ENCODE measurements at places on chromosomes 5 and 9.
A peak's percentile ranks its signal among the peaks of the same experiment; 100 is the strongest.

DNA sequence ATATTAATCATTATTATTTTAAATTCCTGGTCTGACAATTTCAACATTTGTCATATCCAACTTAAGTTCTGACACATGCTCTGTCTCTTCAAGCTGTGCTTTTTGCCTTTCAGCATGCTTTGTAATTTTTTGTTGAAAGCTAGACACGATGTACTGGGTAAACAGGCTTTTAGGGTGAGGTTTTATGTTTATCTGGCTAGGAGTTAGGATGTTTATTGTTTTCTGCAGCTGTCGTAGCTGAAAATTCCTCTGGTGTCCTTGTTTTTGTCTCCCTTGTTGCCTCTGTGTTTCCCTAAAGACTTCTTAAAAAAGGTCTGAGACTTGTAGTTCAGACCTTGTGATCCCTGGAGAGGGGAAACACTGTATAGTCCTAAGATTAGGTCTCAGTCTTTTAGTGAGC is 20.6 kb downstream of the TUT7 start:
- no peak for DNase-seq

DNA sequence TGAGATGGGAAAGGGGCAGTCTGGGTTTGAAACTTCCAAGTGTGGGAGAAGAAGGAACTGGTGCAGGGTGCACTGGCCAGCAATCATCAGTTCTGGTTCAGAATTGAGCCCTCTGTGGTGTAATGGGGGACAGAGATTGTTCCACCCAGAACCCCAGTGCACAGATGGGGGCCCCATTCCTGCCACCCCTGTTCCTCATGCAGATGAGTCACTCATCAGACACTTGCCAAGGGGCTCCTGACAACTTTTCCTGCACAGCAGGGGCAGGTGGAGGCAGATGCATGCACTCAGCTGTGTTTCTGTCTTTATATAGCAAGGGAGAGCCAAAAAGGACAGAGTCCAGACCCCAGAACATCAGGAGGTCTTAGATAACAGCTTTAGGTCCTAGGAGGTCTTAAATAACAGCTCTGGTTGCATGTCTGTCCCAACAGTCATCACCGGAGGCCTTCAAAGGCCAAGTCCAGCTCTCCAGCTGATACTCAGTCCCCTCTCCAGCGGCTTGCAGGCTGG is 252.9 kb downstream of the HSPA4 start:
- DNase-seq: no peak

GRCh38 chr5:140794595-140795258 is at the start of gene PCDHA2:
Gene PCDHA2 (plus strand): TSS chr5:140794852.
- DNase-seq: no peak

GRCh38 chr5:147675168-147675567 is 107.4 kb downstream of the JAKMIP2 start:
- DNase-seq: no peak

- DNase-seq: peak; percentile 30
Observed at GRCh38 chr5:135930029-135930948, 24.5 kb downstream of the LECT2 start.

DNA sequence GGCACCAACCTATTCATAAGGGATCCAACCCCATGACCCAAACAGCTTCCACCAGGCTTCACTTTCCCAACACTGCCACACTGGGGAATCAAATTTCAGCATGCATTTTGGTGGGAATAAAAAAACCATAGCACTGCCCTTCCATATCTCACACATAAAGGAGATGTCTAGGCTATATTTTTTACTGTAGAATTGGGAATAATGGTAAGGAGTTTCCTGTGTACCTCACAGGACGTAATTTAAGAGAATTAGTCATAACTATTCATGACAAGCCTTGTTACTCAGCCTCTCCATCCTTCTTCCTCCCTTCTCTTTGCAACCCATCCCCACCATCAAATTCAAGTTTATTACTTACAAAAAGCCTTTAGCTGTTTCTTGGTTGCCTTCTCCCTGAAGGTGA is 352.1 kb downstream of the MLLT3 start:
- DNase-seq: no peak

GRCh38 chr5:80837679-80838078 is 122.5 kb upstream of the RASGRF2 start:
- no peak for DNase-seq

DNA sequence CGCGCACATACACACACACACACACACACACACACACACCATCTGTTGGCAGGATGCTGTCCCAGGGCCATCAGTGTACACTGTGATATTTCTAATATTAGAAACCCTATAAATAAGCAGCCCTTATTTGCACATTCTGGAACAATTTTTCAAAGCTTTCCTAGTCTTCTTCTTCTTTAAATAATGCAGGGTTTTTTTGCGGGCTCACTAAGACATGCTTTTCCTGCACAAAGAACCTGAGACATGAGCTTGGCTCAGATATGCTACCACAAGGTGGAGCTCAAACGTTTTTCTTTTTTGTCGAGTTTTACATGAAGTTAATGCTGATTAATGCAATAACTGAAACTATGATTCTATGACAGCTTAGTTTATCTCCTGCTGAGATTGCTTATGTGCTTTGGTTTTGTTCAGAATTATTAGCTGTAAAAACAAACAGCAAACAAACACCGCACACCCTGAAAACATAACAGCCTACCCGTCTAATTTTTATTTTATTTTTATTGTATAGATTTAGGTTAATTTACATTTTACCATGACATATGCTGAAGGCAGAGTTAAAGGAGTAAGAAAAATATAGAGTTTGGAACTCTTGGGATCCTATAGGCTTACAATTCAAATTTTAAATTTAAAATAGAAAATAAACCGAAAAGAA is 95.8 kb downstream of the ALDH1A1 start:
- peak; percentile 44 for DNase-seq

DNA sequence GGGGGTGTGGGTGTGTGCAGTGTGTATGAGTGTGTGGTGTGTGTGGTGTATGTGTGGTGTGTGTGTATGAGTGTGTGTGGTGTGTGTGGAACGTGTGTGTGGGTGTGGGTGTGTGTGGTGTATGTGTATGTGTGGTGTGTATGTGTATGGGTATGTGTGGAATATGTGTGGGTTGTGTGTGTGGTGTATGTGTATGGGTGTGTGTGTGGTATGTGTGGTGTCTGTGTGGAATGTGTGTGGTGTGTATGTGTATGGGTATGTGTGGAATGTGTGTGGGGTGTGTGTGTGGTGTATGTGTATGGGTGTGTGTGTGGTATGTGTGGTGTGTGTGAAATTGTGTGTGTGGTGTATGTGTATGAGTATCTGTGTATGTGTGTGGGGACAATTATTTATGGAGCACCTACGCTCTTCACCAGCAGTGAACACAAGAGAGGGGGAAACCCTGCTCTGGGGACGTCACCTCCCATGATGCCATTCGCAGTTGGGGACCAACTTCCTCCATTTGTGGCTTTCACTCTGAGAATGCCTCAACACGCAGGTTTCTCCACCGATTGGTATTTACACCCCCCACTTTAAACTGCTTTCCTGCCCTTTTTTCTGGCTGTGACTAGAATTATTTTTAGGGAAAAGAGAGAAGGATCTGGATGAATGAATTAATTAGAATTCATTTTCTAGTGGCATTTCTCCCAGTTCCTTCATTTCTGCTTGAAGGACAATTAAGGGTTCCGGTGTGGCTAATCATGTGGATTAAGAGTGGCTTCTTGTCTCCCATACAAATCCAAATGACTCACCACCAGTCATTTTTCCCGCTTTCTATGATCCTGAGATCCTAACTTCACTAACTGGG is 238.1 kb downstream of the ROR2 start:
- no peak for DNase-seq

- no peak for DNase-seq
Observed at GRCh38 chr5:78765756-78766411, 117.3 kb upstream of the LHFPL2 start.

DNA sequence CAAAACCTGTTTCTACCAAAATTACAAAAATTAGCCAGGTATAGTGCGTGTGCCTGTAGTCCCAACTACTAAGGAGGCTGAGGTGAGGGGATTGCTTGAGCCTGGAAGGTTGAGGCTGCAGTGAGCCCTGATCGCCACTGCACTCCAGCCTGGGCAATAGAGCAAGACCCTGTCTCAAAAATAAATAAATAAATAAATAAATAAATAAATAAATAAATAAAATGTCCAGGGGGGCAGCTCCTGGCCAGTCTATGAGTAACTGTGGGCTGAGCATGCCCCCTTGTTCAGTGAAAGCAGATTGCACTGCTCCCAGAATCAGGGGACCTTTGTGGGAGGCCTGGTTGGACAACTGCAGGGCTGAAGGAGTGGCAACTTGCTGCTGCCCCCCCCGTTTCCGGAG is 62.7 kb downstream of the PDE6A start:
- DNase-seq: no peak

GRCh38 chr9:132505991-132506655 is 76.3 kb upstream of the BARHL1 start:
- DNase-seq: no peak

DNA sequence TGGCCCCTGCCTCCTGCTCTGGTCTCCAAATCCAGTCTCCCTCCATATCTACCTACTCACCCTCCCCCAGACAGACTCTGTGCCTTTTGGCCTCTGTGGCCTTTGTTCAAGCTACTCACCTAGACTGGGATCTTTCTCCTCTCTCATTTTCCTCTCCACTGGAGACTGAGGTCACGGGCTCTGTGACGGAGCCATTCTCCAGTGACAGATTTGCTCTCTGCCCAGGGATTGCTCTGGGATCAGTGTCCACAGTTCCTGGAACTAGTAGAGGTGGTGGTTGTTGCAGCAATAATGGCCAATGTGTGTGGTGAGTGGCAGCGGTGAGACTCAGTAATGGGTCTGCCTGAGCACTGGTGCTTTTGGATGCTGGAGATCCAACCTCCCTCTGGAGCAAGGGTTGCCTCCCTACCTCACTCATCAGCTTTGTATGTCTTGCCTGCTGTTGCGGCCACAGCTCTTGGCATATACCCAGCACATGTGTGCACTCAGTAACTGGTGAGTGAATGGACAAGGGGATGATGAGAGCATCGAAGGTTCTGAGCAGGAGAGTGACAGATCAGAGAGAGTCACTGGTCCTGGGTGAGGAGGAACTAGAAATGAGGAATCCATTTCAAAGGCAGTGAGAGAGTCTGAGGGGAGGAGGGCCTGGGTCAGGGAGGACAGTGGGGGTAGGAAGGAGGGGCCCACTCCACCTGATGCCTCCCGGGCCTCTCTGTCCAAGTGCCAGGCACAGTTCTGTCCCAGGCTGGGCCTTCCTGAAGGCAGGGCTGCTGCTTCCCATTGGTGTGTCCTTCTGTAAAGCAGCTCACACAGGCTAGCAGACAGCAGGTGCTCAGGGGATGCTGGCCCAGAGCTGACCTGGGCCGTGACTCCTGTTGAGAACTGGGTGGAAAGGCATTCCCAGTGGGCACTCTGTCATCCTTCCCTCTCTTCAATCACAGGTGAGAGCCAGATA is 96.5 kb upstream of the PITX1 start:
- DNase-seq: no peak

DNA sequence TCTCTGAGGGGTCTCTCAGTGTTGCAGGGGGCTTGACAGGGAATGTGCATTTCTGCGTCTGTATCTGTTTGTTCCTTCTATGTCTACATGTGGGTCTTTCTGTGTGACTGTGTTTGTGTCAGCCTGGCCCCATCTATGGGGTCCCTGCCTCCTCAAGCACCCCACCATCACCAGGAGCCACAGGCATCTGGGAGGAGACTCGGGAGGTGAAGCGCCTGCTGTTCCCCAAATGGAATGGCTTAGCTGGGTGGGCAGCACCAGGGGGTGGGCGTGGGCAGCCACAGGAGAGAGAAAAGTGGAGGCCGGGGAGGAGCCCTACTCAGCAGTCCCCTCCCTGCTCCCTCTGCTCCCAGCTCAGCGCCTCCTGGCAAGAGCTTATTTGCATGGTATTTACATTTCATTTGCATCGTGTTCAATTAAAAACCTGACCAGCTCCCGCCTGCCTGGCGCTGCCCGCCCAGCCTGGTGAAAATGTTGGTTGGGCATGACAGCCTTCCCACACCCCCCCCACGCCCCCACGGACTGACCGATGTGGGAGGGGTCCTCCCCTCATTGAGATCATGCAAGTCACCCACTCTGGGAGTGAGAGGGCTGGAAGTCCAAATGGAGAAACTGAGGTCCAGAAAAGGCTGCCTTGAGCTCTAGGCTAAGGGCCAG is 50.5 kb downstream of the CXXC5 start:
- no peak for DNase-seq

DNA sequence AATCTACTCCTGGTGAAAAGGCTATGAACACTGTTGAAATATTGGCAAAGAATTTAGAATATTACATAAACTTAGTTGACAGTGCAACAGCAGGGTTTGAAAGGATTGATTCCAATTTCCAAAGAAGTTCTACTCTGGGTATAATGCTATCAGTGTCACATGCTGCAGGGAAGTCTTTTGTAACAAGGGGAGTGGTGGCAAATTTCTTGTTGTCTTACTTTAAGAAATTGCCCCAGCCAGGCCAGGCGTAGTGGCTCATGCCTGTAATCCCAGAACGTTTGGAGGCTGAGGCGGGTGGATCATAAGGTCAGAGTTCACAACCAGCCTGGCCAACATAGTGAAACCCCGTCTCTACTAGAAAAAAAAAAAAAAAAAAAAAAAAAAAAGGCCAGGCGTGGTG is 86.3 kb upstream of the OTULINL start:
- DNase-seq: no peak

- no peak for DNase-seq
Observed at GRCh38 chr9:136901516-136902258, 15.4 kb downstream of the TRAF2 start.

GRCh38 chr9:133700819-133701320 is 37.3 kb downstream of the SARDH start:
- no peak for DNase-seq

DNA sequence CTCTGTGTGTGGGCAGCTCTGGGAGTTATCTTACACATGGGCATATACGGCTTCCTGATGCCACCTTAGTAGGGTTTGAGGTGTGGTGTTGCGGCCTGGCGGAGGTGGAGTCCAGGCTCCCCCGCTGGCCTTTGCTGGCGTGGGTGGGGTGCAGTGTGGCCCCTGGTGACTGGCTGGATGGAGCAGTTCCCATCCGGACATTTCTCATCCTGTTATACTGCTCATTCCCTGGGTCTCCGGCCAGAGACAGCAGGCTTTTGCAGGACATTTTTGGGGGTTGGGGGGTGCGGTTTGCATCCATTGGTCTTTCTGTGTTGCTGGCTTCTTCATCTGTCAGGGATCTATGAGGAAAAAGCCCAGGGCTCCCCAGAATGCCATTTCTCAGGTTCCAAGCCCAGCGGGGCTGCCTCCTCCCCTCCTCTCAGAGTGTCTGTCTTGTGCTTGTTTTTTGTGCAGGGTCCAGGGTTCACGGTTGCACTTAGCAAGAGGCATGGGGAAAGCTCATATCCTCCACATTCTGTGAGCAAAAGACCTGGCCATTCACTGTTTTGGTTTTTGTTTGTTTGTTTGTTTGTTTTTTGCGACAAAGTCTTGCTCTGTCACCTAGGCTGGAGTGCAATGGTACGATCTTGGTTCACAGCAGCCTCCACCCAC is 22.3 kb downstream of the NDUFS6 start:
- no peak for DNase-seq
